NCI-H345 (cell line): ENCODE measurements at places on chromosomes 11 and 22.

- no peak for DNase-seq
Measured at GRCh38 chr22:37986371-37986770, 2.0 kb upstream of the SOX10 start.

GRCh38 chr22:20602609-20603164, 95.3 kb downstream of the MED15 start:
- no peak for DNase-seq

GRCh38 chr11:17538731-17539130, 5.5 kb downstream of the USH1C start:
- DNase-seq, result no peak

- DNase-seq, result no peak
Measured at GRCh38 chr11:61129639-61130523, 27.6 kb downstream of the CD5 start.

DNA sequence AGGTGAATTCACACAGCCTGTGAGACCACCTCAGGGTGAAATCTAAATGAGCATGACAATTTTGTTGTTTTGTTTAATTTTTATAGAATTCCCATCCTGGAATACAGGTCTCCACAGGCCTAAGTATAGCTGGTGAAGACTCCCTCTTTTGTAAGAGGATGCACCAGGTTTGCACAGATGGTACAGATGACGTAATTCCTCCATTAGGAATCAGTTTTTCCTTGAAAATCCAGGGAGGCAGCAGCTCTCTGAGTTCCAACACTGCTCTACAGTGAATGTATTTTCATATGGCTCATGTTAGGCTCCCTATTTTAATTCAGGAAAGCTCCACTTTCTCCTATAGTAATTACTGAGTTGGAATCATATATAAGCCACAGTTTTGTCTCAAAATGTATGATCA, 47.2 kb downstream of the USP28 start:
- DNase-seq, result no peak

DNA sequence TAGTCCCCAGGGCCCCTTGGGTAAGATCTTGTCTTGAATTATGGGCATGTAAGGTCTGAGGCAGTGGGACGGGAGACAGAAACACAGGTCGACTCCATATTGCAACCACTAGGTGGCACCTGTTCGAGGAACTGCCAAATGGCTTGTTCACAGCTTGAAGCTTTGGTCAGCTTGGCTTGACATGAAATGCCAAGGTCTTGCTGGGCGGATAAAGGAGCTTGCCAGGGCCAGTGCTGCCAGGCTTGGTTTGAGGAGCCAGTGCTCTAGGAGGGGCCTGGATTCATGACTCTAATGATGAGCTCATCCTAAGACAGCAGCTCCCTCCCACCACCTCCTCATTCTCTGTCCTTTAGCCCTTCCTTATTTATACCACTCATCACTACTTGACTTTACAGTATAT, 11.9 kb upstream of the NRIP3 start:
- peak; percentile 62 for DNase-seq

DNA sequence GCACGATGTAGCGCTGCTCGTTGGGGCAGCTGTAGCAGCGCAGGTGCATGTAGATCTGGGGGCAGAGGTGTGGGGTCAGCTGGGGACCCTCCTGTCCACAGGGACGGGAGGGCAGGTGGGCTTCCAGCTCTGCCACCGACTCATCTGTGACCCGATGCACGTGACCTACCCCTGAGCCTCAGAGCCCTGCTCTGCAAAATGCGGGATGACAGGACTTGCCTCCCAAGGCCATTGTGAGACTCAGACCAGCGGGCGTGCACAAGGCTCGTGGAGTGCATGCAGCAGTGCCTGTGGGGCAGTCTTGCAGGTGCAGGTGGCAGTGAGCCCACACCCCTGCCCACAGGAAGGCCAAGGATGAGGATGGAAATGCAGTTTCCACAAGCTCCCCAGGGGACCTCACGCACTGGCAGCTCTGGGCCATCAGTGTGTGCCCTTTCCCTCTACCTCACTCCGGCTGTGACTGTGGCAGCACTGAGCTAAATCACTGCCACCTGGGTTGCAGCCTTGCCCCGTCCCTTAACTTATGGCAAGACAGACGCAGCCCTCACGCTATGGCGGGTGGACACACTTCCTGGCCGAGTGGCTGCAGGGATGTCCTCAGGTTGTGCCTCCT, 26.7 kb downstream of the TMEM184B start:
- DNase-seq, result no peak
